Aorta (tissue), 5 donors: ENCODE measurements at places on chromosomes 11 and 22. TPM values are rescaled to one million over a fixed set of nuclear protein-coding genes. Genes with fewer than 3 reads are reported as not detected.

NXPE1 gene
- not detected for total RNA-seq

MPZL2 gene
- 52.7 TPM for total RNA-seq

- no peaks in the 10 kb centered on the region for H3K4me1 ChIP-seq
- no peak for DNase-seq
- H3K27ac ChIP-seq, result no peak overlapping the region
- no peaks in the 10 kb centered on the region for H3K27me3 ChIP-seq
These were observed 25.7 kb downstream of the ELFN2 start for GRCh38 chr22:37401401-37402183.

DNA sequence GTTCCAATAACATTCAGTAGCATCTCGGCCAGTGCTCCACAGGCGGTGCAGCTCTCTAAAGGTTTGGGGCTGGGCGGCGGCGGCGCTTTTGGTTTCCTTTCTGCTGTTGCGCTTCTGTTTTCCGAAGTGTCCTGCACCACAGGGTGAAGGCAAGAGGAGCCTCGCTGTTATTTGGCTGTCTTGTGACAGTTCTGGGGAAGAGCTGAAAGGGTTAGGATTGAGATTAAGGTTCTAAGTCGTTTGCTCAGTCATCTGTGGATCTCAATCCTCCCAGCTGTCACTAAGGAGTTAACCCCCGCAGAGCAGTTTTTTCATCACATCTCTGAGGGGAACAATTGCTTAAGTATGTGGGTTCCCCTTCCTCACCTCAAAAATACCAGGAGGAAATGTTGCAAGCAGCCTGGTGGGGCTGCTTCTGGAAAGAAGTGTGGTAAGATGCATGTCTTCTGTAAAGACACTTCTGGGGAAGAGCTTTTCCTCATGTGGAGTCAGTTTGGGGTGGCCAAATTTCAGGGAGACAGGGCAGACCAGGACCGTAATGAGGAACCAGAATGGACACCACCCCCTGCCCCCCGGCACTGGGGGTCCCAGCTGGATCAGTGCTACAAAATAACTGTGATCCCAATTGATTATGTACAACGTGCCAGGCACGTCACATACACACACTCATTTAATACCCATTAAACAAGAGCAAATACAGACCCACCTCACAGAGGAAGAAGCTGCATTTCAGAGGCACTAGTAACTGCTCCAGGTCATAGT lies 14.2 kb downstream of the TMEM121B start:
- no peak overlapping the region for H3K4me3 ChIP-seq
- no peak overlapping the region for H3K27ac ChIP-seq
- peaks cover 7% of the 10 kb centered on the region for H3K36me3 ChIP-seq

GRCh38 chr11:14270690-14271542 lies 88.1 kb downstream of the RRAS2 start:
- H3K27me3 ChIP-seq, result no peaks in the 10 kb centered on the region
- no peak overlapping the region for H3K4me3 ChIP-seq
- no peak overlapping the region for H3K27ac ChIP-seq
- no peaks in the 10 kb centered on the region for H3K4me1 ChIP-seq
- no peaks in the 10 kb centered on the region for H3K36me3 ChIP-seq

DNA sequence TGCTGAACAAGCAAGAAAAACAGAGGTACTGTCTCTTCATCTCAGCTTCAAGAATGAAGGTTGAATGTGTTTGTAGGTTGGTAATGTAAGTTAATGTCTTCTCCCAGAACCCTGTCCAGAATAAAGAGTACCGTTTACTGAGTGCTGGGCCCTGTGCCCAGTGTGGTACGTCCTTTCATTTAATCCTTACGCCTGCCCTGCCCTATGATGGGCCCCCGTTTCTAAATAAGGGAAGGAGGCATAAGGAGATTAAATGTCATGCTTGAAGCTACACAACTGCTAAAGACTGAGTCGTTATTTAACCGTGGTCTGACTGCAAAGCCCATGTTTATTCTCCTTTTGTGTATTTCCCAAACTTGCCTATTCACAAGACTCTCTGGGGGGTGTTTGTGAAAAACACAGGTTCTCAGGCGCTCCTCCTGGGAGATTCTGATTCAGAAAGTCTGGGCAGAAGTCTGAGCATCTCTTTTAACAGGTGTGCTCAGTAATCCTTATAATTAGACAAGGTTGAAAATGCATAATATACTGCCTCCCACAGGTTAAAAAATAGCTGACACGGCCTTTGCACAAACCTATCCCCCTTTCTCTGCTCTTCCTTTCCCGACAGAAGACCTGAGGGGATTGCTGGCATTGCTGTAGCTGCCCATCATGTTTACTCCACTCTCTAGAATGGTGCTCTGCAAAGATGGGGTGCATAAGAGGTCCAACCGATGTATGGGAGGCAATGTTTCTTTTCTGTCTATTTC lies 56.3 kb upstream of the ZBTB44 start:
- no peak overlapping the region for H3K27ac ChIP-seq
- no peak for DNase-seq
- H3K36me3 ChIP-seq, result no peaks in the 10 kb centered on the region
- H3K4me1 ChIP-seq, result peaks cover 3% of the 10 kb centered on the region

KRTAP5-1 gene
- total RNA-seq, result not detected

- no peaks in the 10 kb centered on the region for H3K27me3 ChIP-seq
- H3K36me3 ChIP-seq, result no peaks in the 10 kb centered on the region
- H3K4me1 ChIP-seq, result no peaks in the 10 kb centered on the region
- H3K4me3 ChIP-seq, result no peak overlapping the region
These were observed 7.8 kb upstream of the NFAM1 start for GRCh38 chr22:42439821-42440674.

DNA sequence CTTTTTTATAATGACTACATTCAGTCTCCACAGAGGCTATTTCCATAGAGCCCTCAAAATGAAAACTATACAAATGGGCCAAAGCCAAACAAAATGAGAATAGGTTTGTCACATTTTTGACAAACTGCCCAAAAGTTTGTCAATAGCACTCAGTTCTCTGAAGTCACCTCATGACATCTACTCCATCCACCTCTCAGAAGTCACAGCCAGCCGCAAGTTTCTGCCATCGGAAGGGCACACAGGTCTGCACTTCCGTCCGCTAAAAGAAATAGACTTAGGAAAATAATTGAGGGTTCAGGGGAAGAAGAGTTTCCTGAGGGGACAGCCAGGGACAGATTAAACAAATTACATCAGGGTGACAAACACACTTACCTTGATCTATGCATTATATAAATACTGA lies 55.4 kb upstream of the JAM3 start:
- no peaks in the 10 kb centered on the region for H3K4me1 ChIP-seq
- H3K27ac ChIP-seq, result no peak overlapping the region
- no peaks in the 10 kb centered on the region for H3K36me3 ChIP-seq
- no peak overlapping the region for H3K4me3 ChIP-seq
- no peaks in the 10 kb centered on the region for H3K27me3 ChIP-seq

DNA sequence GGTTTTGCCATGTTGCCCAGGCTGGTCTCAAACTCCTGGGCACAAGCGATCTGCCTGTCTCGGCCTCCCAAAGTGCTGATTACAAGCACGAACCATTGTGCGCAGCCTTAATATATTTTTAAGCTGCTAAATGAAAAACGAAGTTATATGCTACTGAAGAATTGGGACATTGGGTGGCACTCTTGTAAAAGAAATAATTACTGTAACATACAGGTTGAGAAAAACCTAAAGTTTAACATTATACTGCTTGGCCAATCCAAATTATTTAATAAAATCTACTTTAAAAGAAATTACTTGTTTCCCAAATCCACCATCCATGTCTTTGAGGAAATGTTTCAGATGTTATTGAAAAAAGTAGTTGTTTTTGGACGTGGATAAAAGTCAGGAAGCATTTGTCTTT lies 37.9 kb upstream of the ARHGAP32 start:
- H3K27ac ChIP-seq, result no peak overlapping the region
- no peaks in the 10 kb centered on the region for H3K4me1 ChIP-seq
- no peak overlapping the region for H3K4me3 ChIP-seq
- no peak for DNase-seq
- no peaks in the 10 kb centered on the region for H3K27me3 ChIP-seq

NRXN2 gene
- total RNA-seq, result 21.6 TPM

PKNOX2 gene
- 19.8 TPM for total RNA-seq

SYNGR1 gene
- total RNA-seq, result 26.7 TPM

GRCh38 chr22:44500599-44500998 lies 2.6 kb upstream of the RTL6 start:
- no peaks in the 10 kb centered on the region for H3K27me3 ChIP-seq
- no peaks in the 10 kb centered on the region for H3K4me1 ChIP-seq
- no peaks in the 10 kb centered on the region for H3K36me3 ChIP-seq
- no peak overlapping the region for H3K4me3 ChIP-seq

ZNF70 gene
- 14.0 TPM for total RNA-seq

GPHA2 gene
- total RNA-seq, result not detected

GRCh38 chr11:2319791-2320472 lies 18.1 kb downstream of the TSPAN32 start:
- no peak for DNase-seq
- H3K36me3 ChIP-seq, result no peaks in the 10 kb centered on the region

- no peaks in the 10 kb centered on the region for H3K27me3 ChIP-seq
- H3K4me3 ChIP-seq, result no peak overlapping the region
- H3K4me1 ChIP-seq, result no peaks in the 10 kb centered on the region
- H3K36me3 ChIP-seq, result no peaks in the 10 kb centered on the region
- no peak overlapping the region for H3K27ac ChIP-seq
- DNase-seq, result no peak
These were observed 201.3 kb downstream of the OPCML start for GRCh38 chr11:133331031-133331430.

CENPM gene
- 0.58 TPM for total RNA-seq

GRCh38 chr11:57273448-57274058 lies 36.5 kb upstream of the APLNR start:
- DNase-seq, result no peak
- no peaks in the 10 kb centered on the region for H3K4me1 ChIP-seq
- H3K36me3 ChIP-seq, result no peaks in the 10 kb centered on the region
- H3K4me3 ChIP-seq, result no peak overlapping the region
- no peaks in the 10 kb centered on the region for H3K27me3 ChIP-seq

CXCR5 gene
- total RNA-seq, result 0.27 TPM

FOLH1 gene
- 1.9 TPM for total RNA-seq

- no peak overlapping the region for H3K4me3 ChIP-seq
- H3K27ac ChIP-seq, result peak overlapping the region; percentile 57
- no peaks in the 10 kb centered on the region for H3K36me3 ChIP-seq
- DNase-seq, result peak; percentile 90
These were observed 37.0 kb upstream of the FTH1 start for GRCh38 chr11:62004473-62004872.

SPDYC gene
- not detected for total RNA-seq

DNA sequence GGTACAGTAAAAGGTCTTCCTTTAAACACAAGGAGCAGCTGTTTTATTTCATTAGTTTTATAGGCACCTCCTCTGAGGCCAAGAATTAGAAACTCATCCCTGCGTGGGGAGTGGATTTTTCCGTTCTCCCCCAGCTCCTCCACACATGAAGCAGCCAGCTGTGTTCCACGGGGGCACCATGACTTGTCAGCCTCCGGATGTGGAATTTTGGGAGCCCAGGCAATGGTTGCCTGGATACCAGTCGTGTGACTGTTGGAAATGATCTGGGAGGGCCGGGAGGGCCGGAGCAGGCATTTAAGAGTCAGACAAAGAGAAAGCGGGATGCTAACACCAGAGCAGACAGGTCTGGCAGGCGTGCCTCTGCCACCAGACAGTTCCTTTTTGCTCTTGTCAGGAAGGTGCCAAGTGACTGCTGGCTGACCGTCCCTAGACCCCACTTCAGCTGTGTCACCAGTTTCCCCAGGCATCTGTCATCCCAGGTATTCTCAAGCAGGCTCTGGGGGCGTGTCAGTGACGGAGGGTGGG lies 15.9 kb upstream of the CDC42EP2 start:
- H3K27ac ChIP-seq, result peak overlapping the region; percentile 28
- H3K4me3 ChIP-seq, result no peak overlapping the region
- DNase-seq, result peak; percentile 80
- H3K4me1 ChIP-seq, result no peaks in the 10 kb centered on the region
- no peaks in the 10 kb centered on the region for H3K27me3 ChIP-seq

DNA sequence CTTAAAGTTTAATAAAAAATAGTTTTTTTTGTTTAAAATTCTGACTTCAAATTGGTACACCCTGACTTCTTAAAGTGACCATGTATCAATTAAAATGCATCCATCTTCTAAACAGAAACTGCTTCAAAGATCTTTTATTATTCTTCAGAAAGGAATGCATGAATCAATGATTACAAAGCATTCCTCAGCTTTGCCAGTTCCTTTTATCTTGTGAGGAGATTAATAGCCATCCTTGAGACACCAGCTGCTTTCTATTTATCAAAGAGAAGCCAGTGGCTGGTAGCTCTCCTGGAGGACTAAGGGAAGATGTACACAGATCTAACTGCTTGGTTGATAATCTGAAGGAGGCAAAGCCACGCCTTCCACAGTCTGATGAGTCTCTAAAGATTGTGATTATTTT lies 2222.5 kb downstream of the LRRC4C start:
- H3K36me3 ChIP-seq, result no peaks in the 10 kb centered on the region
- H3K4me1 ChIP-seq, result no peaks in the 10 kb centered on the region
- H3K27me3 ChIP-seq, result no peaks in the 10 kb centered on the region
- no peak overlapping the region for H3K27ac ChIP-seq
- DNase-seq, result no peak

- no peak overlapping the region for H3K4me3 ChIP-seq
- peak; percentile 73 for DNase-seq
- no peaks in the 10 kb centered on the region for H3K4me1 ChIP-seq
- no peak overlapping the region for H3K27ac ChIP-seq
- H3K36me3 ChIP-seq, result no peaks in the 10 kb centered on the region
These were observed 15.2 kb downstream of the PIM3 start for GRCh38 chr22:49975543-49976389.

BEST1 gene
- 8.0 TPM for total RNA-seq

KCNJ5 gene
- total RNA-seq, result 3.5 TPM

GRCh38 chr22:45672564-45673481 lies 1.2 kb downstream of the ATXN10 start:
- no peaks in the 10 kb centered on the region for H3K27me3 ChIP-seq
- peak overlapping the region; percentile 62 for H3K4me3 ChIP-seq
- H3K27ac ChIP-seq, result no peak overlapping the region
- DNase-seq, result no peak
- H3K4me1 ChIP-seq, result peaks cover 4% of the 10 kb centered on the region

UCP3 gene
- total RNA-seq, result 3.1 TPM

GRCh38 chr11:12456651-12457579 lies 79.5 kb downstream of the PARVA start:
- no peaks in the 10 kb centered on the region for H3K36me3 ChIP-seq
- H3K4me3 ChIP-seq, result no peak overlapping the region
- H3K27me3 ChIP-seq, result no peaks in the 10 kb centered on the region
- DNase-seq, result no peak
- peak overlapping the region; percentile 90 for H3K27ac ChIP-seq

- H3K4me3 ChIP-seq, result no peak overlapping the region
- H3K4me1 ChIP-seq, result no peaks in the 10 kb centered on the region
- no peak overlapping the region for H3K27ac ChIP-seq
- no peaks in the 10 kb centered on the region for H3K27me3 ChIP-seq
- no peak for DNase-seq
These were observed 15.0 kb downstream of the CRTAM start for GRCh38 chr11:122853261-122853660.

GRCh38 chr11:130514316-130514715 lies 65.9 kb downstream of the ADAMTS15 start:
- no peak overlapping the region for H3K4me3 ChIP-seq
- no peak for DNase-seq
- H3K27me3 ChIP-seq, result no peaks in the 10 kb centered on the region
